ENCODE measurements at places on chromosomes 2 and 18. TPM values are rescaled to one million over a fixed set of nuclear protein-coding genes. Genes with fewer than 3 reads are reported as not detected.

The TUBA3D gene
- total RNA-seq: 10.3 TPM

The SERPINB12 gene
- not detected for total RNA-seq

The GKN2 gene
- 2.4 TPM for total RNA-seq

The INHA gene
- 0.52 TPM for total RNA-seq

The C2orf15 gene
- 0.51 TPM for total RNA-seq

The RAD51AP2 gene
- not detected for total RNA-seq

The ATOH8 gene
- total RNA-seq: 30.1 TPM

The RFX8 gene
- not detected for total RNA-seq

The RMDN2 gene
- total RNA-seq: 4.2 TPM

The HMSD gene
- not detected for total RNA-seq

The ACADL gene
- total RNA-seq: not detected

The MAP3K2 gene
- 13.0 TPM for total RNA-seq

The ZSWIM2 gene
- total RNA-seq: not detected

The GRHL1 gene
- total RNA-seq: 1.2 TPM

The TCF23 gene
- not detected for total RNA-seq

The GATA6 gene
- 1.8 TPM for total RNA-seq

The CDH19 gene
- 0.72 TPM for total RNA-seq

The LRRC30 gene
- not detected for total RNA-seq

The LYPD6B gene
- total RNA-seq: not detected

The PRKAG3 gene
- not detected for total RNA-seq

The MDH1B gene
- total RNA-seq: 1.2 TPM

The SYT4 gene
- not detected for total RNA-seq

The ZNF396 gene
- 0.89 TPM for total RNA-seq

The ATP6V1C2 gene
- total RNA-seq: 0.29 TPM

The MAPRE2 gene
- total RNA-seq: 10.7 TPM

The NFE2L2 gene
- 37.3 TPM for total RNA-seq

The RAX gene
- total RNA-seq: not detected

The ZNF385B gene
- total RNA-seq: 0.10 TPM

The IL18R1 gene
- total RNA-seq: 1.0 TPM

The PCARE gene
- total RNA-seq: not detected

The FAM117B gene
- total RNA-seq: 1.4 TPM

The CASP8 gene
- 31.1 TPM for total RNA-seq

The ANKRD23 gene
- 1.8 TPM for total RNA-seq

The SP110 gene
- total RNA-seq: 7.1 TPM

The CHRND gene
- not detected for total RNA-seq

The CNDP1 gene
- not detected for total RNA-seq

The DLX1 gene
- 2.7 TPM for total RNA-seq

The IRS1 gene
- total RNA-seq: 15.2 TPM

The SNED1 gene
- 1.1 TPM for total RNA-seq

The OTOF gene
- 0.11 TPM for total RNA-seq

The ATIC gene
- 212 TPM for total RNA-seq

The MEX3C gene
- 18.7 TPM for total RNA-seq

The HOXD10 gene
- total RNA-seq: 4.8 TPM

The DSG4 gene
- total RNA-seq: not detected

The DCAF17 gene
- 7.7 TPM for total RNA-seq

The COLEC11 gene
- total RNA-seq: 0.53 TPM

The SH3RF3 gene
- 0.68 TPM for total RNA-seq

The RPL37A gene
- 5,014 TPM for total RNA-seq

Data from A549 treated with AZD2906 at 1 μM for 4 hours (cell line).